ENCODE measurements at places on chromosomes 3 and 15.

- DNase-seq, result no peak
Measured at GRCh38 chr15:77296773-77297337, 123.0 kb downstream of the PEAK1 start.

DNA sequence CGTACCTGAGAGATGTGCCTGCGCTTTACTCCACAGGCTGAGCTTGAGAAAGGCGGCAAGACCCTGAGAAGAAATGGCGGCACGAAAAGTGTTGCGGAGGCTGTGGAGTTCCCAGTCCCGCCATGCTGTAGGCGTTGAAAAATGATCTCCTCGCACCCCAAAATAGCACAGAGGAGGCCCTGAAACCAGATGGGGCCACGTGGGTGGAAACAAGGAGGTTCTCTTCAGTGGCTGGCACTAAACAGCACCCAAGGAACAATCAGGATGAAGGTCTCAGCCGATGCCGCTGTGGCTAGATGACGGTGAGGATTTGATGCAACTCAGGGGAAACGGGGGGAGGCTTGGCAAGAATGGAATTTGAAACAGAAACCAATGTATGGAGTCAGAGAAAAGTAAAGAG lies 57.3 kb downstream of the TMEM212 start:
- no peak for DNase-seq

DNA sequence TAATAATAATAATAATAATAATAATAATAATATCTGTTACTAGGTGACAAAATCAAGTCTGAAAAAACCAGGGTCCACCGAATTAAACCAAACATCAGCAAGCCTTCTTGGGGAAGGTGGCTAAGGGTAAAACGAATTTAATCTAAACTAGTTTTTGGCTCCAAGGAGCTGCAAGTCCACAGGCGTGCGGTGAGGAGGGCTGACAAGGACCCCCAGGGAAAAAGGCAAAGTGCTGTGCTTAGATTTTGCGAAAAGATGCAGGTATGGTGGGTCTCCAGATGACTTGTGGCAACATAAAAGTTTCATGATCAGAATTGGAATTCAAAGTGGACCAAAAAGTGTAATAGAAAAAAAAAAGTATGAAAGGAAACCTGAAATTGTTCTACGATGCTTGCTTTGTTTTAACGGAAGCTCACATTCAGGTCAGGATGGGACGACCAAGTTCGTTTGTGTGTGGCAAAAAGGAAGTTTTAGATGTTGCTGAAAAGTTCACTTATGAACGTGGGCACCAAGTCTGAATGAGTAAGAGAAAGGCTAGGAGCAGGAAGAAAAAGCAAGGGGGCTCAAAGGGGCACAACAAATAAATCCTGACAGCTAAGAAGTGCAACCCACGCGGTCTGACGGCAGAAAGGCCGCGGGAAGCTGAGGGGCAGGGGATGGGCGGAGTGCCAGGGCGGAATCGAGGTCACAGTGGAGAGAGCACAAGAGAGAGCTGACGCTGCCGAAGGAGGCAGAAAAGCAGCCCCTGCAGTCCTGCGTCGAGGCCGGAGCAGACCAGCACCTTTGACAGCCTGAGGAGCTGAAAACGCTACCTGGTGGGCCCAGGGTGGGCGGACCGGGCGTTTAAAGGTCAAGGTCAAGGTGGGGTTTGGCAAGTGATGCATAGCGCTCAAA lies 1.1 kb downstream of the WDR82 start:
- DNase-seq, result peak; percentile 56

DNA sequence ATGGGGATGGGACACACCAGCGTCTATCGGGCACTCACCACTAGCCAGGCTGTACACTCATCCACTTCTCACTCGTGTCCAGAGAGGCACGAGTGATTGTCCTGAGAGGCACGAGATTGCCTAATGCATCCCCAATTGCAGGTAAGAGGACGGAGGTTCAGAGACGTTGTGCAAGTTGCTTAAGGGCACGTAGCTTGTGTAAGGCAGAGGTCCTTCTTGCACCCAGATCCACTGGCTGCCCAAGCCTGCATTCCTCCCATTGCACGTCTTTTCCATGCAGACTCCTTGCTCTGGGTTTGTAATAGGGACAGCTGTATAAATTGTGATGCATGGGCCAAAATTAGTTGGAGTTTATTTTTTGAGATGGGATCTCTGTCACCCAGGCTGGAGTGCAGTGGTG lies 264.3 kb downstream of the PLCL2 start:
- no peak for DNase-seq

- DNase-seq, result no peak
Measured at GRCh38 chr15:73621286-73621826, 11.8 kb downstream of the NPTN start.
